Stimulated activated CD8-positive, alpha-beta memory T cell treated with anti-CD3 and anti-CD28 coated beads, Interleukin-4, amount 100 ng/mL, for 4 hours (primary cell): ENCODE measurements at places on chromosomes 4 and X.

DNA sequence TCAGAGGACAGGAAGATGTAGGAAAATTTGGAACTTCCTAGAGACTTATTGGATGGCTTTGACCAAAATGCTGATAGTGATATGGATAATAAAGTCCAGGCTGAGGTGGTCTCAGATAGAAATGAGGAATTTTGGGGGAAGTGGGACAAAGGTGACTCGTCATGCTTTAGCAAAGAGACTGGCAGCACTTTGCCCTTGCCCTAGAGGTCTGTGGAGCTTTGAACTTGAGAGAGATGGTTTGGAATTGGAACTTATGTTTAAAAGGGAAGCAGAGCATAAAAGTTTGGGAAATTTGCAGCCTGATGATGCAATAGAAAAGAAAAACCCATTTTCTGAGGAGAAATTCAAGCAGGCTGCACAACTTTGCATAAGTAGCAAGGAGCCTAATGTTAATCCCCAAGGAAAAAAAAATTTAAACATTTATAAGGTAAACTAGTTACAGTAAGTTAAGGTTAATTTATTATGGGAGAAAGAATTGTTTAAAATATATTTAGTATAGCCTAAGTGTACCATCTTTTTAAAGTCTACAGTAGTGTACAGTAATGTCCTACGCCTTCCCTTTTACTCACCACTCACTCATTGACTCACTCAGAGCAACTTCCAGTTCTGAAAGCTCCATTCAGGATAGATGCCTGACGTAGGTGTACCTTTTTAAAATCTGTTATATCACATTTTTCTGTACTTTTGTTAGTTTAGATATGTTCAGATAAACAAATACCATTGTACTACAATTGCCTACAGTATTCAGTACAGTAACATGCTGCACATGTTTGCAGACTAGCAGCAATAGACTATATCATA, 101.2 kb downstream of the FAM13A start:
- DNase-seq = no peak

GRCh38 chr4:113740857-113741379, 20.6 kb downstream of the CAMK2D start:
- DNase-seq = no peak

DNA sequence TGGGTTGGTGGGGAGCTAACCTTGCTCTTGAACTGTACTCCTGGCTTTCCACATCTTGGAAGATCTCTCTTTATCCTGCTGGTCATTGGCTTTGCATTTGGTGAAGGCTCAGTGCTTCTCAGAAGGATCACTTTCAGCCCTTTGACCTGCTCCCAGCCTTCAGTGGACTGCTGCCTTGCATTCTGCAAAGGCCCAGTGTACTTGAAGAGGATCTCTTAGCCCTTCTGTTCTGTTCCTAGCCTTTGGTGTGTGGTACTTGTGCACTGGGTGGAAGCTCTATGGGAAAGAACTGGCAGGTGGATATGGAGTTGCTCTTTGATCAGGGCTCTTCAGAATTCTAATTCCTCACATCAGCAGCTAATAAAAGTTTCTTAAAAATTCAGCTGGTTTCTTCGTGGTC, 46.5 kb downstream of the FGF2 start:
- DNase-seq = no peak

GRCh38 chrX:38618180-38618579, 56.8 kb downstream of the TSPAN7 start:
- DNase-seq = no peak

- DNase-seq = no peak
Measured at GRCh38 chr4:41160012-41160789, 54.1 kb downstream of the APBB2 start.

GRCh38 chr4:11675051-11675800, 246.5 kb upstream of the HS3ST1 start:
- no peak for DNase-seq

GRCh38 chr4:148454835-148455234, 12.6 kb upstream of the NR3C2 start:
- DNase-seq = no peak

- no peak for DNase-seq
Measured at GRCh38 chr4:122689972-122690371, 42.5 kb upstream of the BBS12 start.

- no peak for DNase-seq
Measured at GRCh38 chr4:166279261-166279660, 406.2 kb downstream of the TLL1 start.

DNA sequence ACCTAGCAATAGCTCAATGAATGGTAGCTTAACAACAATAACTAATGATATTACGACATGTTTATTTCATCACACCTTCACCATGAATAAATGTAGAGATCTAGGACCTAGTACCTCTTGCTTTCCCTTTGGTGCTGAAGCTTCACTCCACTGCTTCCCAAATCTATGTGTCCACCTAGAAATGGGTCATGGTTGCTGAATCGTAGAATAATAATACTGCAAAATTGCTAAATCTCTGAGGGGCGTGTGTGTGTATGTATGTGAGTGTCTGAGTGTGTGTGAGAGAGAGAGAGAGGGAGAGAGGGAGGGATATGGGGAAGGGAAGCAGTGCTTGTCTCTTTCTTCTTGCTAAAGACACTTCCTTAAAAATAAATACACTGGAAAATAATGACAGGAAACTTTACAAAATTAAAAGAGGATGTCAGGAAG, 109.3 kb upstream of the BMP2K start:
- DNase-seq = no peak

GRCh38 chr4:7762376-7763030, 177.2 kb downstream of the AFAP1 start:
- no peak for DNase-seq

GRCh38 chrX:883588-883987, 253.0 kb downstream of the SHOX start:
- no peak for DNase-seq
